SK-MEL-5 (cell line): ENCODE measurements at places on chromosomes 3 and 15. TPM values are rescaled to one million over a fixed set of nuclear protein-coding genes. Genes with fewer than 3 reads are reported as not detected.

The TNNC1 gene
- total RNA-seq = 0.24 and 0.42 TPM in 2 replicates

The RTP3 gene
- total RNA-seq = not detected in 2 replicates

The SLC25A20 gene
- 21.4 and 26.5 TPM in 2 replicates for total RNA-seq

The CELSR3 gene
- total RNA-seq = 3.2 and 3.6 TPM in 2 replicates

The MORC1 gene
- total RNA-seq = 0.11 TPM in 1 of 2 replicates, not detected in the other

The NPAP1 gene
- total RNA-seq = not detected in 2 replicates

The RAD51 gene
- total RNA-seq = 5.1 and 7.0 TPM in 2 replicates

The FBXW12 gene
- not detected in 2 replicates for total RNA-seq

The SLC6A20 gene
- total RNA-seq = not detected in 2 replicates

The KBTBD13 gene
- not detected in 2 replicates for total RNA-seq

The MED12L gene
- 0.72 and 0.92 TPM in 2 replicates for total RNA-seq

The DZIP3 gene
- 15.5 and 18.0 TPM in 2 replicates for total RNA-seq

The B3GNT5 gene
- total RNA-seq = 0.11 and 0.21 TPM in 2 replicates

The NR2E3 gene
- total RNA-seq = not detected in 2 replicates

The NR2F2 gene
- total RNA-seq = 1.9 and 2.9 TPM in 2 replicates

The SMAD6 gene
- 3.2 and 4.6 TPM in 2 replicates for total RNA-seq

The KLHL6 gene
- 0.11 and 0.13 TPM in 2 replicates for total RNA-seq

The WWTR1 gene
- total RNA-seq = 87.6 and 95.5 TPM in 2 replicates

The PLA2G4E gene
- total RNA-seq = not detected in 2 replicates

The CCDC39 gene
- total RNA-seq = not detected in 2 replicates

The TAGLN3 gene
- not detected in 2 replicates for total RNA-seq

The CD200R1 gene
- total RNA-seq = not detected in 2 replicates

The USP13 gene
- 7.1 and 8.3 TPM in 2 replicates for total RNA-seq

The SEMA3B gene
- total RNA-seq = 0.85 and 0.96 TPM in 2 replicates

The ITIH3 gene
- 0.26 TPM in 1 of 2 replicates, not detected in the other for total RNA-seq

The DNAJA4 gene
- total RNA-seq = 8.5 and 8.7 TPM in 2 replicates

The GNL3 gene
- total RNA-seq = 199 TPM in 2 replicates

The CADPS gene
- total RNA-seq = not detected in 2 replicates

The C3orf33 gene
- total RNA-seq = 12.8 and 15.1 TPM in 2 replicates

The SST gene
- total RNA-seq = not detected in 2 replicates

The PSTPIP1 gene
- not detected in 2 replicates for total RNA-seq

The INTS14 gene
- 24.7 and 27.3 TPM in 2 replicates for total RNA-seq

The CAND2 gene
- total RNA-seq = 0.35 and 0.48 TPM in 2 replicates

The PEX5L gene
- 0.08 and 0.21 TPM in 2 replicates for total RNA-seq
